Hematopoietic multipotent progenitor cell treated with erythropoietin and hydrocortisone succinate and interleukin-3 and kit ligand, for 17 days (in vitro differentiated cells): ENCODE measurements at places on chromosomes 6 and 20.

DNA sequence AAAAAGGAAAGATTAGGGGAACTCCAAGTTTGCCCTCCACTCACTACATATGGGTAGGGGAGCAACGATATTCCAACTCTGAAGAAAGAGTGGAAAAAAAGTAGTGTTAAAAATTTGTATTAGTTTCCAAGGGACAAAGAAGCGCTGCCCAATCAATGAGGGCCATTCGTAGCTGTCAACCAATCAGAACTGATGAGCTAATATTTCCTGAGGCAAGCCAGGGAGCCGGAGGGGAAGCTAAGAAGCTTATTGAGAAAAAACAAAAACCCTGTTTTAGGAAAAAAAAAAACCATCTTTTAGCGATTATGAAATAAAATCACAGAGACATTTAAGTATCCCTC lies 59.5 kb downstream of the TRIM38 start:
- peak; percentile 81 for DNase-seq

- no peak for DNase-seq
Observed at GRCh38 chr6:148240461-148240840, 102.2 kb upstream of the SASH1 start.

- no peak for DNase-seq
Observed at GRCh38 chr6:42162384-42162783, 10.8 kb upstream of the GUCA1A start.

DNA sequence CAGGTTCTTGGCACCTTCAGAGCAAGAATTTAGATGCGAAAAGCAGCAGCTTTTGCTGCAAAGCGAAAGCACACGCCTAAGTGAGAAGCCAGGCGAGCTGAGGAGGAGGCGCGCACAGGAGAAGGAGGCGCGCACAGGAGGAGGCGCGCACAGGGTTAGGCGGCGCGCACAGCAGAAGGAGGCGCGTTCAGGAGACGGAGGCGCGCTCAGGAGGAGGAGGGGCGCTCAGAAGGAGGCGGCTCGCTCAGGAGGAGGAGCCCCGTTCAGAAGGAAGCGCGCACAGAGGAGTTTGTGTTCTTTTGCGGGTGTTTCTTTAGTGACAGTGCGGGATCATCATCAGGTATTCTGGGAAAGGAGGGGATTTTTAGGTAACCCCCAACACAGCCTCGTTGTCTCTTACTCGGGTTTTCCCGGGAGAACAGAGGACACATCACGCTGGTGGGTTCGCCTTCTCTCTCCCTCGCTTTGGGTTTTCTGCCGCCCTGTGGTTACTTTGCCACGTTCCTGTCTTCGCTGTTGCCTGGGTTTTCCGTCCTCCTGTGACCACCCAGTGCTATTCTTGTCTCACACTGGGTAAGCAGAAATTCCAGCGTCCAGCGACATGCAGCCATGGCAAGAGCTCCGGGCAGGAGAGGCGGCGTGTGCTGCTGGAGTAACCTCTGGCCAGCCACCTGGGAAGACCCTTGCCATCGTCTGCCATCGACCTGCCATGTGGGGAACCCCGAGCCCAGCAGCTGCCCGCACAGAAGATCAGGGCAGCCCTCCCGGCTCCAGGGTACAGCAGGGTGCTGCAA lies 47.0 kb downstream of the WDR27 start:
- DNase-seq, result no peak

DNA sequence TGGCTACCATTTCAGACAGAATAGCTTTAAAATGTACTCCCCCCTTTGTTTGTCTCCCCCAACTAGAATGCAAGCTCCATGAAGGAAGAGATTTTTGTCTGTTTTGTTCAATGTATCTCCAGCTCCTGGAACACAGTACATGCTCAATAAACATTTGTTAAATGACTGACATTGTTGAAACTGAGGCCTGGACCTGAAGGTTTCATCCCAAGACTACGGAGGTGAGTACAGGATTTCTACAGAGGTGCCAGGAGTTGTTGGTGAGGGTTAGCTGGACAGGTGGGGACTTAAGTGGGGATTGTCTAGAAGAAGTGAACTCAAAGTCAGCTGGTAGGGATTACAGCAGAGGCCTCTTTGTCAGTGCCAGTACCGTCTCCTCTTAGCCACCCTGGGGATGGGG lies 19.4 kb downstream of the VEGFA start:
- no peak for DNase-seq

DNA sequence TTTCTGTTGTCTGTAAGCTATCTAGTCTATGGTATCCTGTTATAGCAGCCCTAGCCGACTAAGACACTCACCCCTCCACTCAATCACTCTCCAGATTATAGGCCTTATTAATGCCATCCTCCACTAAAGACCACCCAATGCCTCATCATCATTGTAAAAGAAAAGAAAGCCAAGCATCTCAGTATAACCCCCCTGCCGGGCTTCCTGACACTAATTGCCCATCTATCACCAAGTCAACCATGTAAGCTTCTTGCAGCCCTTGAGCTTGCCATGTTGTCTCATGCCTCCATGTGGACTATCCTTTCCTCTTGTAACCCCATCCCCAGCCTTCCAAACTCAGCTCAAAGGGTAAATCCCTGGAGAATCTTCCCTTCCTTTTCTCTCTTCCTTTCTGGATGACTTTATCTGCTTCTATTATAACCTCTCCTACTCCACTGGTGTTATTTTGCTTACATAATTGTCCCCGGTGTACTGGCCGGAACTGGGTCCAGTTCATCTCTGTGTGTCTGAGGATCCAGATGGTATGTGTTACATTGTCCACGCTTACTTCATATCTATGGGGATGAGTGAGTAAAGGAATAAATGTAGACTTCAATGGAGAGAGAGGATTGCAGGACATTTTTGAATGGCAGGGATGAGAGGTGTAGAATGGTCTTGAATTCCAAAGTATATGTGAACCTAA lies 202.9 kb upstream of the SOX4 start:
- no peak for DNase-seq

- no peak for DNase-seq
Observed at GRCh38 chr6:149132336-149132735, 185.2 kb upstream of the TAB2 start.

GRCh38 chr20:48187851-48188250 lies 402.6 kb upstream of the SULF2 start:
- DNase-seq, result no peak

DNA sequence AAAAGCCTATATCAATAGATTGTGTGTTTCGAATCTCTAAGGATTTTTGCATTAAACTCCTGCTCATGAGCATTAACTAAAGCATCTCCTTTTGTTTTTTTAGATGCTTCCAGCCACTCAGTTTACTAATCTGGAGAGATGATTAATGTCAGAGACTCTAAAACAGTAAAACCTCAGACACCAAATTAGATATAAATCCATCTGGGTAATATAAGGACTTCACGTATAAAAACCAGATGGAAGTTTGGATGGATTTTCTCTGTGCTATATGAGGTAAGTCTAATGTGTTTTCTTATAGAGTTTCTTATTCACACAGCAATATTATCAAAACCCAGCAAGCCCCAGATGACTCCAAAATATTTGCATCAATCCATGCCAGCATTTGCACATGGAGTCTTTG lies 137.2 kb downstream of the SYNE1 start:
- no peak for DNase-seq

DNA sequence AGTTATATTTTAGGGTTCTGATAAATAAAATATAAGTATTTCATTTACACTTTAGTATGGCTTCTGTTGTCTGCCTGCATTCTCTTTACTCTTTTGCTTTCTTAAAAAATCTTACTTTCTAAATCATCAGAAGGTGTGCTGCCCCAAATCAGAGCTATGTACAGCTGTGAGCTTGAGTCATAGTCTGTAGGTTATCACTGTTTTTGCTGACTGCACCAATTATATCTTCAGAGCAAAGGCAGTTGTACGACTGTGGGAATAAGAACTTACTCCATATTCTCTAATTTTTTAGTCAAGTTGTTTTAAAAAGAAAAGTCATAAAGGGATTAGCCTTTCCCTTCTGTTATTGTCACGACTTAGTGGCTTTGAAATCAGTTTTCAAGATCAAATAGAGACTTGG lies 1649.0 kb downstream of the HACE1 start:
- no peak for DNase-seq

- DNase-seq, result no peak
Observed at GRCh38 chr6:161686655-161687054, 412.8 kb upstream of the AGPAT4 start.

GRCh38 chr6:37114612-37115011 lies 55.3 kb upstream of the PIM1 start:
- DNase-seq, result no peak

GRCh38 chr6:21164768-21165326 lies 428.7 kb upstream of the SOX4 start:
- DNase-seq, result no peak

GRCh38 chr6:42423244-42423643 lies 28.5 kb downstream of the TRERF1 start:
- DNase-seq, result no peak

DNA sequence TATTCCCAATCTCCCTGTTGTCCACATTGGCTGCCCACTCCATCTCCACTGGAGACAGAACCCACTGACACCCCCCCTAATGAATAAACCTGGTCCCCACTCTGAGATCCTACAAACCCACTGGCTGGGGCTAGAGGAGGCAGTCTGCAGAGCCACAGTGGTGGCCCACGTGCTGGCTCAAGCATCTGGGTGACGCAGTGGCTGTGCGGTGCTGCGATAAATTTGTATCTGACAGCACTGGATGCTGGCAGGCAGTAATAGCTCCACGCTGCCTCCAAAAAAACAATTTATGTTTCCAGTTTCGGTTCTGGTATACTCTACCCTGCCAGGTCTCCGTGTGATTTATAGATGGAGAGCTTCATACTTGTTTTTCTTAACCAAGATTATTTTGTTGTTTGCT lies 87.1 kb upstream of the SYNDIG1 start:
- DNase-seq, result peak; percentile 7

GRCh38 chr20:38043512-38044300 lies 10.2 kb downstream of the RPRD1B start:
- no peak for DNase-seq

GRCh38 chr20:42941629-42942028 lies 248.1 kb downstream of the PTPRT start:
- no peak for DNase-seq
